ENCODE measurements at places on chromosomes 1 and 21.

DNA sequence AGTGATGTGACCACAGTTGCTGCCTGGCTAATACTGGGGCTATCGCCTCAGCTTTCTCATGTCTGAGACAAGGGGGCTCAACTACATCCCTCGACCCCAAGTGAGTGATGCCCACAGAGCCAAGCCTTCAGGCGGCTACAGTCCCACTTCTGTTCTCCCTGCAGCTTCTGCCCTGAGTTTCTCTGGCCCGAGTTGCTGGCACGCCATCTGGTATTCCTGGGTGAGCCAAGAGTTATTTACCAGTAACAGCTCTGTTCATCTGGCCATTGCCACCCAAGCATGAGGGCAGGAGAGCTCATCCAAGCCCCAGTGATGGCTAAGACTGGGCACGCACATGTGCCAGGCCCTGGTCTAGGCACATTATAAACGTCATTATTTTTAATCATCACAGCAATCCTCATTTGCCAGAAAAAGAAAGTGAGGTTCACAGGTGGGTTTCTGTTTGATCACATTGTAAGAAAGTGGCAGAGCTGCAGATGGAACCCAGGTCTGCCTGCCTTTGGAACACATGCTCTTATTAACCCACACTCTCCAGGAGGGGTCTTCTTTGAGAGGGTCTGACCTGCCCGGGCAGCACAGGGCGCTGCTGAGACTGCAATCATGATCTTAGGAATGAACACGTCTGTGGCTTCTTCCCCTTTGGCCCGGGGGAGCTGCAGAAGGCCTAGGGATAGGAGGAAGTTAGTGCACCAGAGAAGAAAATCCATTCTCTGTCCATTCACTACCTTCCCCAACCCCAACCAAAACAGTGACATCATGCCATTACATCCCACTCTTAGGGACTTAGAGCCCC, 27.5 kb downstream of the KCND3 start:
- no peak for DNase-seq

DNA sequence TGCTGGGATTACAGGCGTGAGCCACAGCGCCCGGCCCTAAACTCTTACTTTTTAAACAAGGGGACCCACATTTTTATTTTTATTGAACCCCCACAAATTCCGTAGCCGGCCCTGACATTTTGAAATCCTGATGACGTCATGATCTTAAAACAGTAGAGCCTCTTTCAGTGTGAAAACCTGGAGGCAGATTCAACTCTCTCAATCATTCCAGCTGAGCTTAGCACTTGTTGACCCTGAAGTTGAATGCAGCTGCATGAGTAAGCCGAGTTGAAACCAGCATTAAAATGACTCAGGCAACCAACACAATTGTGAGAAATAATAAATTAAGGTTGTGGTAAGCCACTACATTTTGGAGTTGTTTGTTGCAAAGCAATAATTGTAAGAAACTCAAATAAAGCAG, 93.9 kb upstream of the ADGRL4 start:
- DNase-seq, result no peak

DNA sequence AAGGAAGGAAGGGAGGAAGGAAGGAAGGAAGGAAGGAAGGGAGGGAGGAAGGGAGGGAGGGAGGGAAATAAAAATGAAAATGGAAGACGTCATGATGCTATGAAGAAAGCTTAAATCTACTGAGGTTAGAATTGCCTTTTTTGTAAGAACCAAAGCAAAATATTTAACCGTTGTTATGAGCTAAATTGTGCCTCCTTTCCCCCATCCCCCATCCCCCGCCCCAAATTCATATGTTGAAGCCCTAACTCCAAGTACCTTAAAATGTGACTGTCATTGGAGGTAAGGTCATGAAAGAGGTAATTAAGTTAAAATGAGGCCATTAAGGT, 80.1 kb upstream of the CXADR start:
- DNase-seq, result no peak

DNA sequence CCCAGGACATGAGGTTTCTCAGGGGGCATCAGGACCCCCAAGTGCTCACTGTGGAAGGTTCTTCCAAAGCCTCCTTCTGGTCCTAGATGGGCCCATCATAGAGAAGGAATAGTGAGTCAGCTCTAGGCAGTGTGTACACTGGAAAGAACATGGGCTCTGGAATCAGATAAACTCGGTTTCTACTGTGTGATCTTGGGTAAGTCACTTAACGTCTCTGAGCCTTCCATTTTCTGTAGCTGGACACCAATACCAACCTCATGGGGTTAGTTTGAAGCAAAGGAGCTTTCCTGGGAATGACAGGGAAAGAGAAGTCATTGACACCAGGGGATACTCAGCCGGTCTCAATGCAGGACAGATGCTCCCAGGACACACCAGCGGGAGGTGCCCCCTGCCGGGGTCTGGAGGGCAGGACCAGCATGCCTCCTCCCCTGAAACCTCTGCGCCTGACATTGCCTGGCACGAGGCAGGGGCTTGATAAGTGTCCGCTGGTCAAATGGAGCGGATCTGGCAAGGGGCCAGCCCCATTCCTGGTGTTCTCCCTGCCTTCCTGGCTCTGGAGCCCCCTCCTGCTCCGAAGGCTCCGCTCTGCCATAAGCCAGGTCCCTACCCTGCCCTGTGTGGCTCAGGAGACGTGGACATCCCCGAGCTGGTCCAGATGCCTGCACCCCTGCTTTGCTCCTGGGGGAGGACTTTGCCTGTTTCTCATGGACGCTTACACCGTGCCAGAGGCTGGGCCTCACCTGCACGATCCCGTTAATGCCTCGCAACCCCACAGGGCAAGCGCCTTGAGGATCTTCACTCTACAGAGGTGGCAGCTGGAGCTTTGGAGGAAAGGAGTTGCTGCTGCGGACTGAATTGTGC, 52.8 kb downstream of the EDN2 start:
- DNase-seq, result no peak

DNA sequence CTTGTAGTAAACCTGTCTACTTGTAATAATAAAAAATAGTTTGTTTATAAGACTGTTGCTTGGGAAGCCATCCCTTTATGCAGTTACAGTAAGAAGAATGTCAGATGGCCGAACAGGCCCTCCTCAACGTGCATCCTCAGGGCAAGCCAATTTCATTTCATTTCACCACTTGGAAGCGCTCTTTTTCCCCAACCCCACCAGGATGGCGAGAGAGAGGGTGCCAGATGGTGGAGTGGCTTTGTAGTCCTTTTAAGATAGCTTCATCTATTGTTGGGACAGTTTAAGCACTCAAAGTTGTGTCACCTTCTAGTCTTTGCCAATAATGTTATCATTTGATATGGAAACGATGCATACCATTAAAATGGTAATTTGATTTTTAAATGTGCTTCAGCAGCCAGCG, 356.3 kb upstream of the CAMK1G start:
- no peak for DNase-seq

DNA sequence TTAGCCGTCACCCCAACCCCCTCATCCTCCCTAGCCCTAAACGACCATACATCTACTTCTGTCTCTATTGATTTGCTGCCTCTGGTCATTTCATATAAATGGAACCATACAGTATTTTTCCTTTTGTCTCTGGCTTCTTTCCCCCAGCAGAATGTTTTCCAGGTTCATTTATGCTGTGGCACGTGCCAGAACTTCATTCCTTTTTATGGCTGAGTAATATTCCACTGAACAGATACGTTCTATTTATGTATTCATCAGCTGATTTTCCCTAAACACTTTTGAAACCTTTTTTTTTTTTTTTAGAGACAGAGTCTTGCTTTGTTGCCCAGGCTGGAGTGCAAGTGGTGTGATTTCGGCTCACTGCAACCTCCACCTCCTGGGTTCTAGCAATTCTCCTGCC, 181.1 kb downstream of the CAMTA1 start:
- no peak for DNase-seq

DNA sequence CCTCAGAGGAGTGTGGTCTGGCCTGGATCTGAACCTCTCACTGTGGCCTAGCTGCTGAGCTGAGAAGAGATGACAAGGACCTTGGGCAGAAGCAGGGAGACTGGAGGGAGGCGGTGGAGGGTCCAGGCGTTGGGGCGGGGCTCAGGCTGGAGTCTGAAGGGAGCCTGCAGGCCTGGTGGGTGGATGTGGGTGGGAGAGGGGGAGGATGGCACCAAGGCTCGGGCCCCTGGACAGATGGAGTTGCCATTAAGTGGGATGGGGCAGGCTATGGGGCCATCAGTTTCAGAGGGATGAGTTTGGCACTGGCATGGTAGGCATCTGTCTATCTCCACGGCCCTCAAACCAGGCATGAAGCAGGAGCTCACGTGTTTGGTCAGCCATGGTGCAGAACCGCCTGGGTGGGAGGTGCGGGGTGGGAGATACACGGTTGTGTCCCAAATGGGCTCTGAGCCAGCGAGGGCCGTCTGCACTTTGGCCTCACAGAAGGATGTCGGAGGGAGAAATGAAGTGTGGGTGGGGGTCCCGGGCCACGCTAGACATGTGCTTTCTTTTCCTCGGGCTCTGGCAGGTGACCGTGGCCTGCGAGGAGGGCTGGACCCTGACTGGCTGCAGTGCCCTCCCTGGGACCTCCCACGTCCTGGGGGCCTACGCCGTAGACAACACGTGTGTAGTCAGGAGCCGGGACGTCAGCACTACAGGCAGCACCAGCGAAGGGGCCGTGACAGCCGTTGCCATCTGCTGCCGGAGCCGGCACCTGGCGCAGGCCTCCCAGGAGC, 23.6 kb downstream of the PCSK9 start:
- DNase-seq, result no peak

GRCh38 chr1:59971464-59971911, 44.9 kb upstream of the CYP2J2 start:
- no peak for DNase-seq

DNA sequence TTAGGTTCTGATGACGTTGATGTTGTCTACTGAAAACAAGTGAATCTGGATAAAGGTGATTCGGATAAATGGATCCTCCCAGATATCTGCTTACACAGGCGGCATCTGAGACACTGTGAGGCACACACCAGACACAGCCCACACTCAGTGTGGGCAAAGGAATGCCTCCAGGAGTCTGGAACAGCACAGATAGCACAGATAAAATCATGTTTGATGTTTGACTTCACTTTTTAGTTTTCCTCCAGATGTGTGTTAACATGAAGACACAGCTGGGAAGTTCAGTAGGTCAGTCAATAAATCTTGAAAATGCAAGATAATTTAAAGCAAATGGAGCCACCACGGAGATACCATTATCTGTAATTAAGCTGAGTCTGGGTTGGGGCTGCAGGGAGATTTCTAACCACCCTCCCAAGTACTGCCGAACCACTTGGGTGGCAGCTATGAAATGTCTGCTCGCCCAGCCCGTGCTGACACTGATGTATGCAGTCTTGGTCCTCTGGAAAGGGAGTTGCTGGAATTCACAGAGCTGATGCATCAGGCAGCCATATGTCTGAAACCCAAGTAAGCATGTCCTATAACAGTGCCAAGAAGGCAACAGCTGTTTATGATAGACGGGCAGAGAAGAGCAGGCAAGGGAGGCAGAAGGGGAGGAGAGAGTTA, 11.7 kb downstream of the CAPN9 start:
- no peak for DNase-seq

GRCh38 chr1:155379180-155379579, 58.5 kb downstream of the RUSC1 start:
- no peak for DNase-seq

DNA sequence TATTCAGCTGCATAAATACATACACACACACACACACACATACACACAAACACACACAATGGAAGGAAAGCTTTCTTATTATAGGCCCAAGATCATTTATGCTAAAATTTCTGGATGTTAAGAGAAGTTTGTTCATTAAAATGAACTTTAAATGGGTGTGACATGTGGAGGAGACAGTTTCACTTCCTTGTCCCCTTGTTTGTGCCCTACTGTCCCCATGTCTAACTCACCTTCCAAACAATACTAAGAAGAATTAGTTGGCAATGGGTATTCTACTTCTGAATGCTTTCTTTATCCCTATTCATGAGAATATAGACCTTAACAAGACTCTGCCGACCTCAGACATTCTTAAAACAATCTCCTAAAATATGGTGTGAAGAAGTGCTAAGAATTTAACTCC, 63.5 kb upstream of the NRIP1 start:
- no peak for DNase-seq

DNA sequence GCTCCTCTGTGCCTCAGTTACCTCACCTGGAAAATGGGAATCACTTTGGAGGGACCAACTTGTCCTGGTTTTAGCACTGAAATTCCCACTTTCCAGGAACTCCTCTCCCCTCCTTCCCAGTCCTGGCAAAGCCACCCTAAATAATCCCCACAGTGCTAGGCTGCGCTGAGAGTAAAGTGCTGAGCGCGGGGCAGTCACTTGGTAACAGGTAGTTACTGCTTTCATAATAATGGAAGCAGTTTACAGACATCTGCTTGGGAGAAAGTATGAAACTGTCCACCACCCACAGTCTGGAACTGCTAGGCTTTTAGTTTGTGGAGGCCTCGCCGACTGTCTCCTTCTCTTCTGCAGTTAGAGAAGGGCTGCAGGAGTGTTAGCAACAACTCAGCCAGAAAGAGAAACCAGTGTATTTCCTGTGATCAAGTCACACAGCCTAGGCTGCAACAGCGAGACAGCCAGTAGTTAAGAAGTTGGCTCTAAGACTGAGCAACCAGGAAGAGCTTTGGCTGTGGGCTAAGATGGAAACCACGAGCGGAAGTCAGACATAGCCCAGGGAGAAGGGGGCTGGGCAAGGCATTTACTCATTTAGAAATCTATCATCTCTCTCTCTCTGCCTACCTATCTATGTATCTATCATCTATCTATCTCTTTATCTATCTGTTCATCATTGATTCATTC, 30.8 kb upstream of the ABCG1 start:
- peak; percentile 52 for DNase-seq

Data from stimulated activated CD8-positive, alpha-beta memory T cell treated with anti-CD3 and anti-CD28 coated beads, Interleukin-15, amount 100 ng/mL, for 4 hours (primary cell).